ENCODE measurements at places on chromosomes 1 and 21.

GRCh38 chr1:225700164-225700821 is 47.4 kb upstream of the ENAH start:
- no peak for DNase-seq

DNA sequence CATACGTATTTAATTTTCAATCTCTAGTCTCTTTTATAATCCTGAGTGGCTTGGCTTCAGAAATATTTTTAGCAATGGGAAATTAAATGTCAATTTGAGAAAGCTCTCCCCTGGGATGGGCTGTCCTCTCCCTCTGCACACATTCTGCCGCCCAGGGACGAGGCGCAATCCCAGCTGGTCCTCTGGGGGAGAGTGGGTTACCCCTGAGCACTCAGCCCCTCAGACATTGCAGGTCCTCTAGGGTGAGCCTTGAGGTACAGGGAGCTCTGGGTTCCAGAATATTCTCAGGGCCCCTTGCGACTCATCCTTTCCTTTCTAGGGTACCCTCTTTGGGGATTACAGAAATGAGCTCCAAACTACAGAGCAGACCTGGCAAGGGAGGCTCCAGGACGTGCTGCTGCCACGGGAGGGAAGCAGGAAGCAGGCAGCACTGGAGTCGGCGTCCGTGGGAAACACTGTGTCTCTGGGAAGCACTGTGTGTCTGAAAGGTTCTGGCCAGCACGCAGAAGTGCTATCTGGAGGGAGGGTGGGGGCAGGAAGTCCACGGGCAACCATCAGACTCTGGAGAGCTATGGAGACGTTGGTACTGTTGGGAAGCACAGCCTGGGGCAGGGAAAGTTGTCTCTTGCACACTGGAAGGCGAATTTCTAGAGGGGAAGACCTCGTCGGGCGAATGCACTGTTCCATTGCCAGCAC is 343.3 kb upstream of the VAMP3 start:
- DNase-seq = no peak

DNA sequence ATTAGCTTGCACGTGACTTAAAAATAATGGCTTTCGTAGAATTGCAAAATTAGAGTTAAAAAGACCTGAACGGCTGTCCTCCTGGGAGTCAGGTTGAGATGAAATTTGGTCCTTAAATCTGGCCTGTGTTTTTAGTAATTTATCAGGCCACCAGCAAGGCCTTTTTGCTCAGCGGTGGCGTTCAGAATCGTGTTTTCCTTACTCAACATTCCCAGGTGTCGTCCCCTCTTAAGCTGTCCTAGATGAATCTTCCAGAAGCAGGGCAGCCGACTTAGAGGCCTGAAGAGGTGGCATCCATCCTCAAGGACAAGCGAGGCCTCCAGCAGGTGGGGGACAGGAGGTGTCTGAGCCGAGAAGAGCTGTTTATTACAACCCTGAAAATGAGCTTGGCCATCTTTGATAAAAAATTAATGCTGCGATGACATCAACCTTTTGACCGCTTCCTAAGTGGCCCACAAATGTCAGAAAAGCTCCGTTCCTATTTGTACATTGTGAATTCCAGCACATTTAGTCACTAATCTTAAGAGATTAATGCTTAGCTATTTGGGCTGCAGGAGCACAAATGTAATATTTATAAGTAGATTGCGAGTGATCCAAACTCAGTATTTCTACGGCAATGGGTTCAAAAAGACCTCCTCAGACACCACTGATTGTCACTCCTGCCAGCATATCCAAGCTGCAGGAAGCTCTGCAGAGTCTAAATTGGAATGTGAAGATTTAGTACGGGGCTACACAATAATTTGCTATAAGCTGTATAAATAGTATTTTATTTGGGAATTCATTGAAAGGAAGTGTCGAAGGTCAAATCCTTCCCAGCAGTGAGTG is 344.1 kb upstream of the VAMP3 start:
- no peak for DNase-seq

GRCh38 chr1:181166377-181167196 is 78.1 kb downstream of the IER5 start:
- DNase-seq = peak; percentile 54

GRCh38 chr1:182206626-182207239 is 145.2 kb upstream of the ZNF648 start:
- DNase-seq = no peak

DNA sequence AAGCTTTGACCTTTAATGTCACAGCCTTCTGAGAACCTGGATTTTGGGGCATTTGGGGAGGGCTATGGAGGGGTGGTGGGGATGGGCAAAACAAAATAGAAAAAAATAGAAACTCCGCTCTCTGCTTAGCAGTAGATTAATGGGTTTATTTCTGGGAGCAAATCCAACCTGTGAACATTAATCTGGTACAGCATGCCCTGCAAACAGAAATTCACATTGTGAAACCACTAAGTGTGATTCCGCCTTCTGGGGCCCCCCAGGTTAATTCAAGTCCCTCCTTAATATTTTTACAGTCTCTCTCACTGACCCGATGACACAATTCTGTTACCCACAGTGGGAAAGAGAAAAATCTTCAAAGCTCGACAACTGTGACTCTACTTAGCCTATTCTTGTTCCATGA is 76.4 kb downstream of the TIAM1 start:
- no peak for DNase-seq

DNA sequence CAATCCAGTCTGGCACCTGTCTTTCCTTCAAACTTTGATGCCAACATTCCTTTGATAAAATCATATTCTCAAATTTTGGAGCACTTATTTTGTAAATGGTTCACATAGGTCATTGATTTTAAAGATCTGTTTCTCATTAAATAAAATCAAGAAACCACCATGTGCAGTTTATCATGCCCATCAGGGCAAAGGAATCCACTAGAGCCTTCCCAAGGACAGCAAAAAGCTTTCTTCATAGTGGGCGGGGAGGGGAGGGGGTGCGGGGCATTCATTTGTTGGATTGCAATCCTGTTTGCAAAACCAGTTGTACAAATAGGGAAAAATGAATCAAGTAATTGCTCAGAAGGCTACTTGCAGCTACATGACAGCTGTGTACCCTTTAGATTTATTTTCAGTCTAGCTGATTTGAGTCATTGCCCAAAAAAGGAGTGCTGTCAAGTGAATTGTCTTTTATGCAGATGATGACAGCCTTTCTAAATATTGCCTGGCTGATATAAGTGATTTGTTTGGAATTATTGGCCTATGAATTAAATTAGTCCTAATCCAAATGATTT is 23.0 kb downstream of the LRRC8B start:
- DNase-seq = no peak

DNA sequence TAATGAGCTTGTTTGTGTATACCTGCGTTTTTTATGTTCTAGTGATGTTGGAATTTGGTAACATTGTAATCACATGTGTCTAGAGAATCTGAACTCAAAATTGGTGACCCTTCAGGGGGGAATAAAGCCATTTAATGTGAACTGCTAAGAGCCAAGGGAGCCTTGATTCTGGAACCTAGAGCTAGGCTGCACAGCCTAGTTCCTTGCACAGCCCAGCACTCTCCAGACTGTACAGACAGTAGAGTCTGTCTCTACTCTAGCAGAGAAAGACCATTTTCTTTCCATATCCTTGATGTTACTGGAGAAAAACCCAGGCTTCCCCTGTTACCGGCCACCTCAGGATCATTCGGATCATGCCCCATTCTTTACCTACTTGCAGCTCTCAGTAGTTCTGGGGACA is 8.6 kb downstream of the ARV1 start:
- DNase-seq = no peak

DNA sequence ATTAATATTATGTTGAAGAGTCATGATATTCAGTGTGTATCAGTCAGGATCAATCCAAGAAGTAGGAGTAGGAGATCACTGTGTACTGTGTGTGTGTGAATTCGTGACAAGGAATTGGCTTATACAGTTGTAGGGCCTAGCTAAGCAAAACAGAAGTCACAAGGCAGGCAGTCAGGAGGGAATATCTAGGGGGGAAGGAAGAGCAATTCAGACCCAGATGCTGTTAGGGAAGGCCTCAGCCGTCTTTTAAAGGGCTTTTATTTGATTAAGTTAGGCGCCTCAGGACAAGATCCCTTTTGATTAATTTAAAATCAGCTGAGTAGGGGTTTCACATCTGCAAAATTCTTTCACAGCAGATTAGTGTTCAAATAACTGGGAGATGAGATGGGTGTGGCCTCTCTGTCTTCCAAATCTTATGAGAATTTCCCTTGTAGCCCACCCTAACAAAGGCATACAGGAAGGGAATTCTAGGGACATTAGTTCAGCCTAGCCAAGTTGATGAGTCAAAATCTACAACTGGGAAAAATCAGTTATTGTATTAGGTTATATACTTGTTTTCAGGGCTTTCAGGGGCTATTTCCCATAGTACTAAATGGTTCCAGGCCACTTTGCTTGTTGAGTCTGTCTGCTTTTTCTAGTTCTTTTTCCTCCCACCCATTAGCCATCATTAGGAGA is 47.4 kb downstream of the ALG6 start:
- DNase-seq = no peak

GRCh38 chr1:21761052-21761451 is 21.9 kb downstream of the USP48 start:
- no peak for DNase-seq

- DNase-seq = no peak
These were observed 27.1 kb upstream of the SLC35A3 start for GRCh38 chr1:99942723-99943122.

- DNase-seq = no peak
These were observed 1.1 kb downstream of the PSRC1 start for GRCh38 chr1:109281680-109282496.

DNA sequence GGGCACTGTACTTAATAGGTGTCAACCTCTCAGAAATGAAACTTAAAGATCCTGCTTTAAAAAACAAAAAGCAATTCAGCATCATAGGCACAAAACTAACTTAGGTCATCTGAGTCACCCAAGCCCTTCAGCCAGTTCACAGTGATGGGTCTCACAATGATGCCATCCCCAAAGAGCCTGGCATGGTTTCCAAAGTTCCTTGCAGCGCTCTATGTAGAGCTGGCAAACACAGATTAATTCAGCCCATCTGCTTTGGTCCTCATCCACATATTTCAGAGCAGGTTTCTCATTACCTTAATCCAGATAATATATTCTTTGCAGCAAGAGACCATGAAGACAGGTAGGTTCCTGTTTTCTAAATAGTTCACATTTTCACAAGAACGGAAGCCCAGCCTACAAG is 14.6 kb upstream of the PLA2G2C start:
- DNase-seq = no peak

DNA sequence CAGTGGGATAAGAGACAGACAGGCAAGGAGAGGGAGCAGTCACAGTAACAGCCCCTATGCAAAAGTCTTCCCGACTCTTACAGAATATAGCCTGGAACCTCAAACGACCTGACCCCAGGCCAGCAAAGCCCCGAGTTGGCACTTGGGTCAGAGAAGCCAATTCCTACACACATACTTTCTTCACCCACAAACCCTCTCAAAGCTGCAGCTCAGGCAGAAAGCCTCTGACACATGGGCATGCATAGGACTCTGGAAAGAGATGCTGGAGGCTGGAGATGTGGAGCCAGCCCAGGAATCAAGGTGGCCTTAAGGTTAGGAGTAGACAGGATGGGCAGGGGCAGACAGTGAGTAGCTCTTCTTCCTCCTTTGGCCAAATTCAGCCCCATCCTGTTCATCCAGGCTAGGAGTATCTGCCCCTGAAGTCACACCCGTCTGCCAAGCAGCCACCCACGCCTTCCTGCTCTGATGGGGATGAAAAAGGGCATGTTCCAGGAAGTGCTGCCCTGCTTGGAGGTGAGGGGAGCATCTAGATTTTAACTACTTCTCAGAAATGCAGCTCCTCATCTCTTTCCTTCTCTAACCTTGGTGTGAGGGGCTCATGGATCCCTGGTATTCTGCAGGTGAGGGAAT is 7.8 kb downstream of the SLC41A1 start:
- no peak for DNase-seq

DNA sequence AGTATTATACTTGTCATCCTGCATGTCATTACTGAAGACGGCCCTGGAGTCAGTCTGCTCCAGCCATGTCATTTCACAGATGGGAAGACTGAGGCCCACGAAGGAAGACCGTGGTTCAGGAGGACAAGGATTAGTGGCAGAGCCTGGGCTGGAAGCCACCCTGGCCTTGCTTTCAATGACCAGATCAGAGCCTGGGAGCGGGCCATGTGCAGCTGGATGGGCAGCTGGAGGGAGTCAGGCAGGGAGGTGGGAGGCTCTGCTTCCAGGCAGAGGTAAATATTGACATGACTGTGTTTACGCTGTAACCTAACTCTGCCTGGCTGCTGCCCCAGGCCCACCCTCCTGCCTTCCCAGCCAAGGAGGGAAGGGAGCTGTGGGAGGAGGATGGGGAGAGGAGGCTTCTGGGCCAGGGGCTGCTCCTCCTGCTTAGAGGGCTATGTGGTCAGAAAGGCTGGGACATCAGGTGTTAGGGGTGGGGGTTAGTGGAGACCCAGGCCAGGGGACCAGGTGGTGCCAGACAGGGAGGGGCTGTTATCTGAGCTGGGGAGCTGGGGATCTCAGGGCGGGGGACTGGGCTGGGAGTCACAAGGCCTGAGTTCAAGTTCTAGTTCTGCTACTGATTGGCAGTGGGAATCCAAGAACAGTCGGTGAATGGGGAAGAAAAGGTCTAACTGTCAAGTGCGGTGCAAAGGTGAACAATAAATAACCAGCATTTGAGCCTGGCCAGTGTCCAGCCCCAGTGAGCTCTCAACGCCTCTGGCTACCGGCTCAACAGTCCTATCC is 48.5 kb upstream of the ECE1 start:
- no peak for DNase-seq

GRCh38 chr1:44646261-44647110 is 27.8 kb downstream of the TMEM53 start:
- no peak for DNase-seq

DNA sequence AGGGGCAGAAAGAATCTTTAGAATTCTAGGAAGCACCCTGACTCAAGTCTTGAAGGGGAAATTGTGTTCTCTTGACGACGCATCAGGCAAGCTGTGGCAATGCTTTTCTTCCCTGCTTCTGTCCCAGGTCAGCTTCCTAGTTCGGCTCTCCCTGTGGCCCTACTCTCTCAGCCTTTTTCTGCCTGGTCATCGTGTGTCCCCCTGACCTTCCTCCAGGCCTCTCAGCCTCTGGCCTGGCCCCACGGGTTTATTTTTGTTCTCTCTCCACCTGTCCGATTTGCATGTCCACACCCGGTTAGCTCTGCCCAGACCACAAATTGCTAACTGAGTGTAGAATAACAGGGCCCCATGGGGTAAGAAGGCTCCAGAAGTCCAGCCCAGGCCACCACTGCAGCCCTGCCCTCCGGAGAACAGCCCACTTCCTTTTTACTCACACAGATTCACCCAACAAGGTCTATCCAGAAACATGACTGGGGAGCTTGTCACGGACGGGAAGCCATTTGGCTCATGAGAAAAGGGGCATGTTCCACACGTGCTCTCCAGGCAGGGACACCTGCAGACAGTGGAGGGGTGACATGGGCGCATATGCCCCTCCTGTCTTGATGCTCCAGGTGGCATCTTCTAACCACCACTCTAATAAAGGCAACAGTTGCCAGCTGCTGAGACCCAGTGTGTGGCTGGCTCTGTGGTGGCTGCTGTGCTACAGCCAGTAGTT is 9.8 kb downstream of the KCNN3 start:
- no peak for DNase-seq

Measured in stimulated activated CD8-positive, alpha-beta memory T cell treated with anti-CD3 and anti-CD28 coated beads, Interleukin-15, amount 100 ng/mL, for 1 hour (primary cell).